IPS DF 19.7 (cell line): ENCODE measurements at places on chromosomes 6 and 20.

- DNase-seq = no peak
Observed at GRCh38 chr20:15930311-15931305, 642.6 kb downstream of the KIF16B start.

- DNase-seq = no peak
Observed at GRCh38 chr6:87660226-87660911, 41.7 kb downstream of the AKIRIN2 start.

- DNase-seq = no peak
Observed at GRCh38 chr6:166959911-166960608, 3.7 kb upstream of the RNASET2 start.

GRCh38 chr6:79922018-79922417 is 25.3 kb downstream of the ELOVL4 start:
- DNase-seq = no peak

DNA sequence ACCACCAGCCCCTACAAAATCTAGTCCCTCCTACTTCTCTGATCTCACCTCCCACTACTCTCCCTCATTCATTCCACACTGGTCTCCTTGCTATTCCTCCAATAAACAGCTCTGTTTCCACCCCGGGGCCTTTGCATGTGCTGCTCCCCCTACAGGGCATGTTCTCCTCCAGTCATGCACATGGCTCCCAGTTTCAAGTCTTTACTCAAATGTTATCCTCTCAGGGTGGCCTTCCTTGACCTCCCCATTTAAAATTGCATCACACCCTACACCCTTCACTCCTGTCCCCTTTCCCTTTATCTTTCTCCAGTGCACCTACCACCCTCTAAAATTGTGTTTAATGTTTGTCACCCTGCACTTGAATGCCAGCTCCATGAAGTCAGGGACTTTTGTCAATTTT is 174.5 kb downstream of the MRPL14 start:
- no peak for DNase-seq

- no peak for DNase-seq
Observed at GRCh38 chr20:44203161-44203560, 7.4 kb downstream of the OSER1 start.

DNA sequence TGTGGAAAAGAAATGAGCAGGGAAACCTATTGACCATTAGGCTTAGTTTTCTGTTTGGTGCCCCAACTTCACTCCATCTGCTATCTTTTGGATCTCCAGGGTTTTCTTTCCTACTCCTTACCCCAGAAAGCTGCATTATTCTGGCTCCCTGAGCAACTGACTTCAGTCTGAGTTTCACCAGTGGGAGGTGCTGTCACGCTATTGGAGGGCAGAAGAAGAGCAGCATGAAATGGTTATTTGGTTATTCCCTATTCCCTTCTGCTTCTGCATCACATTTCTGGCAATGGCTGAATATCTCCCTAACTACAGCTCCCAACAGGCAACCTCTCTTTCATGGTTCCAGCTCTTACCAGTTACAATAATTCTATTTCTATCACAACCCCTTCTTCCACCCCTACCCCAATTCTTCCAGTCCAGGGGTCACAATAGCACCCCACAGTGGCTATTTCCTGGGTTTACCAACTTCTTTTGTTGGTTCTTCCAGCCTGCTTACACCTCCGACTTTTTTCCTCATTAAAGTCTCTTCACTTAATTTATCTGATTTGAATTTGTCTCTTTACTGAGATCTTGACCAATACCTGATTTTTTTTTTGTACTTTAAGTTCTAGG is 311.5 kb downstream of the PLCB1 start:
- DNase-seq = no peak

DNA sequence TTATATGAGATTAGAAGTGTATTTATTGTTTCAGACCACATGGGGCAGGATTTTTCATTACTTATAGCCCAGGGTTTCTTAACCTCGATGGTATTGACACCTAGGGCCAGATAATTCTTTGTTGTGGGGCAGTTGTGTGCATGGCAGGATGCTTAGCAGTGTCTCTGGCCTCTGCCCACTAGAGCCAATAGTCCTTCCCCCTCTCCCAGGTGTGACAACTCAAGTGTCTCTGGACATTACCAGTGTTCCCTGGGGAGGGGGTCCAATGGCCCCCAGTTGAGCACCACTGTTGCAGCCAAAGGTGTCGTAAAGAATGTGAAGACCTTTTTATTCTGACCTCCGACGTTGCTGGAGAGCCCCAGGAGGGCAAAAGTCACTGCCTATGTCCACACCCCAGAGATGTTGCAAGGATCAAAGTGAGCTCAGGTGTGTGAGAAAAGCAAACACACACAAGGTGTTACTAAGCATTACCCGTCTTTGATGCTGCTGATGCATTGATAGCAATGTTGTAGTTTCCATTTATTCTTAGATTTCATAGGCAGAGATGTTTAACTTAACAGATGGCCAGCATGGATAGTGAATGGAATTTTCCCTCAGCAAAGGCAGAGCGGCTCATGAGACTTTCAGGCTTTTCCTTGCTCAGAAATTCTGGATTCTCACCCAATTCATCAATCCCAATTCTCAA is 22.2 kb downstream of the BANF2 start:
- no peak for DNase-seq

GRCh38 chr6:26249707-26249956 is 115.4 kb upstream of the BTN3A2 start:
- DNase-seq = no peak

DNA sequence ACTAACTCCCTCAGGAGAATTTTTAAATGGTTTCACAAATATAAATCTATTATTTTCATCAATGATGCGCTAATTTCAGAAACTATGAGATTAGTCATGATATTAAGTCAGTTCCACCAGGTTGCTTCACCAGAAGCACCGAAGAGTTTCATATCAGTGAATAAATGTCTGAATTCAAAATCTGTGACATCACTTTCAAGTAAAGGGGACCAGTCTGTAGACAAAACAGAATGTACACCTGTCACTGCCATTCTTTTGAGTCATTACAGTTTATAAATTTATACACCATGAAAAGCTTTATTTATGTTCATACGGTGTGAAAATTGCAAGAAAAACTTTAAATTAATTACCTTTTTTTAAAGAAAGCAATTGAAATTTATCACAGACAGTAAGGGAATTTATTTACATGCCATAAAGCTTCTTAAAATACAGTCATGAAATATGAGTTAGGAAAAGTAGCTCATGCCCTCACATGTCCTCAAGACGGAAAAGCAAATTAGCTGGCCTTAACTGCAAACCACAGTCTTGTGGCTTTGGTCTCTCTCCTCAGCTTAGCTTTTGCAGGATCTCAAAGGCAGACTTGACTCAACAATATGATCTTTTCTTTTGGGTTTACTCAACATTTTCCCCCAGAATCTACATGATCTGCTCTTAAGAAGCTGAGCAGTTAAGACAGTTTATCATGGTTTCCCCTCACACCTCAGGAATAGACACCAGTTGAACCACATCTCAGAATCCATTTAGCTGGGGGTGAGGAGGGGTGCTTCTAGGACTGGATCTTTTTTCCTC is 177.7 kb upstream of the MCHR2 start:
- DNase-seq = no peak

- DNase-seq = no peak
Observed at GRCh38 chr6:42960243-42961019, at the start of gene GNMT. TSS of gene GNMT (plus strand) at chr6:42960754. CDS start at chr6:42960768, 14 bp downstream.

- DNase-seq = no peak
Observed at GRCh38 chr6:17466707-17467106, 73.3 kb downstream of the CAP2 start.

DNA sequence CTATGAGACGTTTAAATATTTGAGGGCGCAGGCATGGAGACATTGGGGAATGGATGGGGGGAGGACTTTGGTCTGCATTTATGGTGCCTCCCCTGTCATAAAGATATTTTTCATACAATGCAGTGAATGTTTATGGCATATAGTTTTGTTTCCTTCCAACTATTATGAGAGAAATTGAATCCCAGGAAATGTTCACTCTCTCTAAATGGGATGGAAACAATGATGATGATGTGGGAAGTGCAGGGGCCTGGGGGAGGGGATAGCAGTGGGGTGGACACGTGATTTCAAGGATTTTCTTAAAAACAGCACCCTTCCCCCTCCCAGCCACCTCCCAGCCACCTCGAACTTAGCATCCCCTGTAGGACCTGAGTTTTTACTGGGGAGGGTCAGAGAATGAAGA is 69.9 kb downstream of the TOX2 start:
- no peak for DNase-seq

GRCh38 chr20:16417001-16417400 is 156.2 kb downstream of the KIF16B start:
- no peak for DNase-seq

GRCh38 chr6:43990627-43991619 is 136.3 kb downstream of the MRPL14 start:
- DNase-seq = no peak

DNA sequence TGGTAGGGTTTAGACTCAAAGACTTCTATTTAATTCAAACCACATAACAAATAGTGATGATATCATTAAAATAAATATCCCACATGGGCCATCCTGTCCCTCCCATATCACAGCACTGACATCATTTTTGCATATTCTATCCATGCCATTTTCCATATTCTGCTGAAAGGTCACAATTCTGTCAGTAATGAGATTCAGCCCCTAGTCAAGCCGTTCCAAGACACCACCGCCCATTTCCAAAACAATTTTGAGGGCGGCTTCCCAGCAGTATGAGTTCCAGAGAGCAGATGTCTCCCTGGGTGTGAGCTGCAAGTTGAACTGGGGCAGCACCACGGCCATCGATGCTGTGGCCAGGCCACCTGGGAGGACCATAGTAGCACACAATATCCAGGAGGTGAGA is 65.1 kb upstream of the PLEKHG1 start:
- DNase-seq = no peak

DNA sequence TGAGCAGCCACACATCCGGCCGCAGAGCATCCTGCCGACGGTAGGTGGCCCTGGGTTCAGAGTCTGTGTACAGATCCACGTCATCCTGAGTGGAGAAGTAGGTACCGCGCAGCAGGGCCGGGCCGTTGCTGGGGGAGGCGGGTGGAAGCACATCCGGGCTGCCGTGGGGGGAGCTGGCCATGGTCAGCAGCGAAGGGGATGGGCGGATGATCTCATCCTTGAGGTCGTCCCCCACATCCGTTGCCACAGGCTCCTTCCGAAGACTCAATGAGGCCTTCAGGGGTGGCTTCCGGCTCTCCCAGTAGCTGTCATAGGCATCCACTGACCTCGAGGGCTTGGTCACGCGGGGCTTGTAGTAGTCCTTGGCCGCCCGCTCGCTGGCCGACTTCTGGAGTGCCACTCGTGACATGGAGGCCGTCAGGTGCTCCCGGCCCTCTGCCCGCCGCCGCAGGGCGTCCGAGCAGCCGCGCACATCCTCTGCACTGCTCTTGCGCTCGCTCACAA is 9.2 kb downstream of the SPATA2 start:
- DNase-seq = no peak

DNA sequence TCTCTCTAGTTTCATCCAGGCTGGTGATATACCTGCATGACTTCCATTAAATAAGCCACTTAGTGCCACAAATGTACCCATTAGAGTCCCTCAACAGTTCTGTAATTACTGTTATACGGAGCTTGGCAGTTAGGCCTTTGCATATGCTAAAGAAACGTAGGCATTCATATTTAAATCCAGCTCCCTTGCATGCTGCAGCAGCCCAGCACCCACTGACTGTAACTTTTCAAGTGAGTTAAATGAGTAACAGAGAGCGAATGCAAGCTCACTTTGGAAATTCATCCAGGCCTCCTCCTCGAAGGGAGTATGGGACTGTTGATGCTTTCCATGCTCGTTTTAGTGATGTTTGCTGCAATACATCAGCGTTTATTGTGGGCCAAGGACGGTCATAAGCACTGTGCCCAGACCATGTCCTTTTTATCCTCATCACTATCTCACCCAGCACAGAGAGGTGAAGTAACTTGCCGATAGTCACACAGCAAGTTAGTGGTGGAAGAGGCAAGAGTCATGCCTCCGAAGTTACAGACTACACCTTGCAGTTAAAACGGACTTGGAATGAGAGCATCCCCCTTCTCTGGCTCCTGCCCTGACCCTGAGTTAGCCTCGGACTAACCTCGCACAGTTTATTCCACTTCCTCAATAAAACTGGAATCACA is 179.4 kb upstream of the PDE10A start:
- no peak for DNase-seq

DNA sequence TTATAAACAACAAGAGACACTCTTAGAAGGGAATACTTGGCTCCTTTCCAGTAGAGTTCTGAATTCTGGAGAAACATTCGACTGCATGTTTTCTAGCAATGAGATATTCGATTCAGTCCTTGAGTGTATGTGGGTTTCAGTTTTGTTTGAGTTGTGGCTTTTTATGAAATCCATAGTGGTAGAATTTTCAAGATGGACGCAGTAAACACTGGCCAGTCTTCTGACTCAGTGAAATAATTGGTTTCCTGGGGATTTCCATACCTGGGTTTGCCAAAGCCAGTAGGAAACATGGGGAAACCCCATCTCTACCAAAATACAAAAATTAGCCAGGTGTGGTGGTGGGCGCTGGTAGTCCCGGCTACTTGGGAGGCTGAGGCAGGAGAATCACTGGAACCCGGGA is 273.5 kb upstream of the PLCB4 start:
- DNase-seq = no peak

DNA sequence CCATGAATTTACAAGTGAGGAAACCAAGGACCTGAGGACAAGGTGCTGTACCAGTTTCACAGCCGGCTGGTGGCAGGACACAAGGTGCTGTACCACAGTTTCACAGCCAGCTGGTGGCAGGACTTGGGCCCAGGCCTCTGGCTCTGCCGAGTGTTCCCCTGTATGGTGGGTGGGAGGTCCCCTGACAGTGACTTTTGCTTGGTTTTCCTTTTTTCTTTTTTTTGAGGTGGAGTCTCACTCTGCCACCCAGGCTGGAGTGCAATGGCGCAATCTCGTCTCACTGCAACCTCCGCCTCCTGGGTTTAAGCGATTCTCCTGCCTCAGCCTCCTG is 212.4 kb downstream of the LY86 start:
- no peak for DNase-seq

DNA sequence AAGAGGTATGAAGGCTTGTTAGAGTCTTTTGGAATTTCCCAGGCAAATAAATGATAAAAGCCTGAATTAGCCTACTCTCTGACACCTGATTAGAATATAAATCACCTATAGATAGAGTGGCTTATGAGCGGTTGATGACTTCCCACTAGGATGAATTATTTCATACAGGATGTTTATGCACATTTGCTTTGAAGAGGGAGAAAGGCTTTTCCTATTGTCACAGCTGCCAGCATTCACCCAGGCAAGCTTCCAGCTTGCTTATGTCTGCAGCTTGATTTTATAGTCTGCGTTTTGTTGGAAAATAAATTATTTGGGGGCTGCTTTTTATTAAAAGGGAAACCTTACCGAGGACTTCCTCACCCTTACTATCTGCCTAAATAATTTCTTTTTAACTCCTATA is 51.3 kb upstream of the EIF2S2 start:
- no peak for DNase-seq

GRCh38 chr6:139175389-139175948 is 40.6 kb downstream of the HECA start:
- DNase-seq = no peak

- DNase-seq = no peak
Observed at GRCh38 chr20:53104884-53105283, 132.7 kb downstream of the TSHZ2 start.
